Activated naive CD8-positive, alpha-beta T cell treated with anti-CD3 and anti-CD28 coated beads, Interleukin-2, amount 10 ng/mL, durations not matched to agents 7 days and 5 days (primary cell): ENCODE measurements at places on chromosomes 3 and 15. TPM values are rescaled to one million over a fixed set of nuclear protein-coding genes. Genes with fewer than 3 reads are reported as not detected.

DNA sequence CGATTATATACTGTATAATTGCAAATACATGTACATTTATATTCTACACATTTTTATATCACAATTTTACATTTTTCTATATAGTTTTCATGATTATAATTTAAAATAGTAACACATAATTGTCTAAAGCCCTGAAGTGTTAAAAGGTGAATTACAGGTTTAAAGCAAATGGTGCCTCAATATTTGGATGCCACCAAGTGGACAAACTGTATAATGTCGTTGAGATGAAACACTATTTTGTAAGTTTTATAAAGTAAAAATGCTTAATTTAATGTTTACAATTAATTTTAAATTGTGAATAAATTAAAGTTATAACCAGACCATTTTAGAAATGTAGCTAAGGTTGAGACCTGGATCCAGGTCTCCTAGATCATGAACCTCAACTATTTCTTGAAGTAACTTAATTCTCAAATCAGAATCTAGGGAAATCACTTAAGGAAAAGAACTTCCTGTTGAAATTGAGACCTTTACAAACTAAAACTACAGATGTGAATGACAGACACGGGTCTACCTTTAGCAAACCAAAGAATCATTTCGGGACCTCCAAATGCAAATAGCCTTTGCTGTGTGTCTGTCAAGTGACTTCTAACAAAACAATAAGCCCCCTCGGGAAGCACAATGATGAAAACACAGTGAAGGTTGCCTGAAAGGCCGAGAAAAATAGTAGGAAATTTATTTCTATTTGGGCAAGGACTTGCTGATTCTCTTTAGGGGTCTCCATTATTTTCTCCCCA, 37.8 kb downstream of the EHHADH start:
- no peak for DNase-seq

GRCh38 chr15:28963711-28964081, 77.9 kb downstream of the APBA2 start:
- DNase-seq = no peak

DNA sequence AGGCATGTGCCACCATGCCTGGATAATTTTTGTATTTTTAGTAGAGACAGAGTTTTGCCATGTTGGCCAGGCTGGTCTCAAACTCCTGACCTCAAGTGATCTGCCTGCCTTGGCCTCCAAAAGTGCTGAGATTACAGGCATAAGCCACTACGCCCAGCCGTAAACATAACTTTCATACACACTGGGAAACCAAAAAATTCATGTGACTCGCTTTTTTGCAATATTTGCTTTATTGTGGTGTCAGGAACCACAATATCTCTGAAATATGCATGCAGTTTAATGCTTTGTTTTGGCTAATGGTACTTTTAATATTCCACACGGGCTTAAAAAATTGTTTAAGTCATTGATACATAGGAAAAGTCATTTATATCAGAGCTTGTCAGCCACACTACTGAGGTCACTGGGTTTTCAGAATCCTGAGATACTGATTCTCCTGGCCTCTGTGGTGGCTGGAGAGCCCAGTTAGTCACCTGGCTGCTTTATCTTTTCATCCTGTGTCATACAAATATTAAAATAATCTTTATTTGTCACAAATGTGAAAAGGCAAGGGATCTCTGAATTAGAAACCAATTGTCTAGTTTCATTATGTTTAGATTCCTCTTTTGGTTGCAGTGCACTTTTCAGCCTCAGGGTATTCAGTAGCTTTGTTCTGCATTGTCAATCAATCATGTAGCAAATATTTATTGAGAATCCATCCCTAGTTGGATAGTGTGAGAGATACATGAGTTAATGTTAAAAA, 10.0 kb downstream of the TMEM62 start:
- DNase-seq = no peak

DNA sequence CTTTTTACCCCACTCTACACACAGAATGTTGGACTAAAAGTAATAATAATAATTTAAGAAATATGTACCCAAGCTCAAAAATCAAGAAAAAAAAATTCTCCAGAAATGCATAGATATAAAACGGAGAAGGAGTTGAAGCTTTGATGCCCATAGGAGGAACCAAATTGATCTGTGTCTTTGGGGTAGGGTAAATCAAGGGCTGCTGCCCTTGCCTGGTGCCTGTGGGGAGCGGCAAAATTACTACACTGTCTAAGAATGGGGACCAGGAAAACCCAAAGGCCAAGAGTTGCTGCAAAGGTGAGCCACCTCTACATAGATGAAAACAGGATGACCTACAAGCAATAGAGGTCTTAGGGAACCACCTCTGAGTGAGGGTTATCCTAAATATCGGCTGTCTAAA, 56.0 kb upstream of the SPPL2A start:
- DNase-seq = no peak

- no peak for DNase-seq
Observed at GRCh38 chr3:48564022-48564421, 441 bp upstream of the UCN2 start.

DNA sequence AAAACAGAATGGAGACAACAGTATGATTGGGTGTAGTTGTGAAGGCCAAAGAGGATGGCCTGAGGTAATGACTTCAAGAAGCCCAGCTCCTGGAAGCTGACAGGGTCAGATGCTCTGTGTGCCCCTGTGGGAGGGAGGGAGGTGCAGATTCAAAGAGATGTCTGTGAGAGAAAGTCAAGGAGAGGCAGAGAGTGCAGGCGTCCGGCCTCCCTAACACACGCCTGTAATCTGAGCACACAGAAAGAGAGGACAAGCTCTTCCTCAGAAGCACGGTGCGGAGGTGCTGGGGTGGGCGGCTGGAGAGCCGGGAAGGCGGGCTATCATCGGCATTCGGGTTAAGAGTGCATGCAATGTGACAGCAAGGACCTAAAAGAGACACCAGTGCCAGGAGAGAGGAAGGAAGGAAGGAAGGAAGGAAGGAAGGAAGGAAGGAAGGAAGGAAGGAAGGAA, 238.2 kb upstream of the HES1 start:
- no peak for DNase-seq

DNA sequence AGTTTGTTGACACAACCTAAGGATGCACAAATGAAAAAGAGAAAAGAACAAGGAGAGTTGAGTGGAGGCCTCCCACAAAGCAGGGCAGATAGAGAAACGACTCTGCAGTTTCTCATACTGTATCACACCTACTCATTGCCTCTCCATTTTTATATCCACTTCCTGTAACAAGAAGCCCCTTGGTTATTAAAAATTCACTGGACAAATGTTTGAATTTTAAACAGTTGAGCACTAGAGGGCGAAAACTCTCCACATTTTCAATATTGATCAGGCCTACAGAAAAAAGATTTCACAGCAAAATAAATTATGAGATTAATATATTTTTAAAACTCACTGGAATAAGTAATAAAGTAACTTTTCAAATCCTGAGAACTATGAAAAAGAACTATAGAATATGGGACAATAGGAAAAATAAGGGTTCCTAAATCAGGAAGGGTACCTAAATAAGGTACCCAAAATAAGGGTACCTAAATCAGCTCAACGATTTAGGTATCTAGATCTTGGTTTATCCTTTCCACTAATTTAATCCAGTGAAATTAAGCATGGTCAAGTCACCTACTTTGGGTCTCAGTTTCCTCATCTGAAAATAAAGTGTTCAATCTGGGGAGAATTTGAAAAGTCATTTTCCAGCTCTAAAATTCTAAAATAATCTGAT, 47.0 kb upstream of the PPIB start:
- DNase-seq = no peak

- no peak for DNase-seq
Observed at GRCh38 chr15:89599021-89599420, 23.8 kb downstream of the TICRR start.

- no peak for DNase-seq
Observed at GRCh38 chr3:9909221-9910013, 6.8 kb downstream of the IL17RE start.

DNA sequence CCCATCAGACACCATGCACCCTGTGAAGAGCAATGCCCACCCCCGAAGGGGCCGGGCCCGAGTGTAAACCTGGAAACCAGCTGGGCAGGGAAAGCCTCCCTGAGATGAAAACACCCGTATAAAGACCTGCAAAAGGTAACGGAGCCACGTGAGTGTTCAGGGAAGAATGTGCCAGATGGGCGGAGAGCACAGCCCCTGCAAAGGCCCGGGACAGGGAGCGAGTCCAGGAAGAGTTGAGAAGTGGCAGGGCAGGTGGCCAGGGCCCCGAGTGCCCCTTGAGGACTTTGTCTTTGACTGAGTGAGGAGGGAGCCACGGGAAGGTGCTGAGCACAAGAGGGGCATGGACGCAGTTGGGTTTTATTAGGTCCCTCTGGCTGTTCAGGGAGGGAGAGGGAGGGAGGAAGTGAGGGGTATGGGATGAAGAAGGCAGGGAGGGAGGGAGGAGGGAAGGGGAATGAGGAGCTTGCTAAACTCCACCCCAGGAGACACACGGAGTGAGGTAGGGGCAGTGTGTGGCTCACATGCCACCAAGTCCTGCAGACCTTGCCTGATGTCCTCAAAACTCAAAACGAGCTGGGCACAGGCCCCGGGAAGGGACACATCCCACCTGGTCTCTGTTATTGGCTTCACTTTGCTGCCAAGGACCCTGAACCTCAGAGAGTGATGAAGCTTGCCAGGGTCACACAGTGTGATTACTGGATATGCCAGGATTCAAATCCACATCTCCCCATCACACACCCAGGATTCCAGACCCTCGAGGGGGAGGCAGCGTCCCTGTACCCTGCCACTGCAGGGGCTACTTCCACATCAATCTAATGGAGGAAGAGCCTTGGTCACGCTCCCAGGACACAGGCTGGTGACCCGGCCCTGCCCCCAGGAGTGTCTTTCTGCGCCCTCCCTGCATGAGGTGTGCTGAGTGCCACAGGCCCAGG, 49.1 kb upstream of the IQSEC1 start:
- DNase-seq = peak; percentile 22

The DAPK2 gene
- total RNA-seq = 17.6 TPM

DNA sequence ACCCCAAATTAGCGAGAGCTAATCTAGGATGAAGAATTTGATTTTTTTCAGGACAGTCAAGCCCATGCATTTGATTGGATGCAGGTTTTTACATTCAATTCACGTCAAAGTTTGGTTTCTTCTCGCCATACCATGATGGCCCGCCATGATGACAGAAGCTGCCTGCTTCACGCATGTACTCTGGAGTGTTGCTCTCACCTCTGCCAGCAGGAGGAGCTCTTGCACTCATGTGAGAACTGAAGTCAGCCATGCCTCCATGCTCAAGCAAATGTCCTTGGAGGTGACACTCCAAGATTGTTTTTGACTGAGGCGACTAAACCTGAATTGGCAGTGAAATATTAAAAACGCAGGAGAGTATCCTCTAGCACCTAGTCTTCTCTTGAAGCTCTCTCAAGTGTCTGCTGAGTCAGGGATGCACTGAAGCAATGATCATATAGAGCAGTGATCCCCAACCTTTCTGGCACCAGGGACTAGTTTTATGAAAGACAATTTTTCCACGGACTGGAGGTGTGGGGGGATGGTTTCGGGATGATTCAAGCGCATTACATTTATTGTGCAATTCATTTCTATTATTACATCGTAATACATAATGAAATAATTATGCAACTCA, 120.9 kb downstream of the SAMMSON start:
- peak; percentile 56 for DNase-seq

- no peak for DNase-seq
Observed at GRCh38 chr15:66692808-66693596, 9.0 kb upstream of the SMAD6 start.

The STAC gene
- total RNA-seq = not detected

The SGO1 gene
- total RNA-seq = 28.8 TPM

GRCh38 chr3:105866656-105867653, 1.9 kb downstream of the CBLB start:
- DNase-seq = no peak

The CCR8 gene
- total RNA-seq = 1.2 TPM

DNA sequence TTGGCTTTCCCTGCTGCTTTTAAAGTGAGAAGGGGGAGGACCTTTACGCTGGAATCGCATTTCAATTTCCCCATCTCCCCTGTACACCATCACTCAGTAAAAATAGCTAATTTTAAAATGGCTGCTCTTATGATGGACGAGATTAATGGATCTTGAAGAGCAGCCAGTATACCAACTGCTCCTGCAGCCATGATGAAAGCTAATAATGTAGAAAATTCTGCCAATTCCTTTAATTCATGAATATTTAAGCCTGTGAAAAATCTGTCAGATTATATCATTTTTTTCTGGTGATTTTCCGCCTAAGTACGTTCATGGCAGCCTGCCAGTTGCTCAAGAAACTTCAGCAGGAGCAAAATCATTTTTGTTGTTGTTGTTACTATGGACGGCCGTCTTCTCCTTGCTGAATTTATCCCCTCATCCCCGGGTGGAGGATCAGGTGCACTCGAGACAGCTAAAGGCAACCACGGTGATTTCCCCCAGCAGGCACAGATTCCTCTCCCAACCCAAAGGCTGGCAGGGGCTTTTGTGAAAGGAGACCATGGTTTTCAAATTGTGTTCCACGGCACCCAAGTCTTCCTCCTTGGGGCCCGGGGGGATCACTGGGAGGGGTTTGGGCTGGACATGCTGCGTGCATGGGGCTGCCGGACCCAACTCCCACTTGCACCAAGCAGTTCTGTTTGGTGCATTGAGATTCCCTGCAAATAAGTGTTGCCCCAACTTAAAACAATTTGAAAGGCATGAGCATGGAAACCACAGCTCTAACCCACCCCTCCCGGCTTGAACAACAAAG, 289.6 kb downstream of the UACA start:
- DNase-seq = no peak

The PLSCR2 gene
- total RNA-seq = not detected
